Heart right ventricle (tissue), 16 donors: ENCODE measurements at places on chromosomes 2 and 18.
A peak's percentile ranks its signal among the peaks of the same experiment; 100 is the strongest.

DNA sequence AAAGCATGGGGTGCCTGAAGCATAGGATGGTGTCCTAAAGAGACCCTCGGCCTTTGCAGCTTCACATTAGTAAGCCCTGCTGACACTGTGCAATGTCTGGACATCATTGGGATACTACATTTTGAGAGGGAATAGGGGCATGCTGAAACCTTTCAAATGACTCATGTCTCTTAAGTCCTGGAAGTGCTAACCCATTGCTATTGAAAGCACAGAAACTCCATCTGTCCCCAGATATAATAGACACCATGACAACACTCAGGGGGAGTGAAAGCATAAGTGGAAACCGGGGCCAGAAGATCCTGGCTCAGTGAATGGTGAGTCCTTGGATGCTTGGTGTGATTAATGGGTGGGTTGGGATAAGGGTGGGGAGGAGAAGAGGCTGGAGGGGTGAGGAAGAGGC is 595.5 kb upstream of the ID2 start:
- H3K4me3 ChIP-seq: no peak overlapping the region
- DNase-seq: no peak
- H3K36me3 ChIP-seq: no peaks in the 10 kb centered on the region
- H3K4me1 ChIP-seq: peaks cover 5% of the 10 kb centered on the region
- peaks cover 5% of the 10 kb centered on the region for H3K27me3 ChIP-seq

GRCh38 chr2:26612522-26613240 is 28.5 kb downstream of the CIB4 start:
- no peaks in the 10 kb centered on the region for H3K36me3 ChIP-seq
- no peak overlapping the region for H3K27ac ChIP-seq
- peaks cover 18% of the 10 kb centered on the region for H3K27me3 ChIP-seq
- H3K4me3 ChIP-seq: no peak overlapping the region
- H3K4me1 ChIP-seq: peaks cover 15% of the 10 kb centered on the region

DNA sequence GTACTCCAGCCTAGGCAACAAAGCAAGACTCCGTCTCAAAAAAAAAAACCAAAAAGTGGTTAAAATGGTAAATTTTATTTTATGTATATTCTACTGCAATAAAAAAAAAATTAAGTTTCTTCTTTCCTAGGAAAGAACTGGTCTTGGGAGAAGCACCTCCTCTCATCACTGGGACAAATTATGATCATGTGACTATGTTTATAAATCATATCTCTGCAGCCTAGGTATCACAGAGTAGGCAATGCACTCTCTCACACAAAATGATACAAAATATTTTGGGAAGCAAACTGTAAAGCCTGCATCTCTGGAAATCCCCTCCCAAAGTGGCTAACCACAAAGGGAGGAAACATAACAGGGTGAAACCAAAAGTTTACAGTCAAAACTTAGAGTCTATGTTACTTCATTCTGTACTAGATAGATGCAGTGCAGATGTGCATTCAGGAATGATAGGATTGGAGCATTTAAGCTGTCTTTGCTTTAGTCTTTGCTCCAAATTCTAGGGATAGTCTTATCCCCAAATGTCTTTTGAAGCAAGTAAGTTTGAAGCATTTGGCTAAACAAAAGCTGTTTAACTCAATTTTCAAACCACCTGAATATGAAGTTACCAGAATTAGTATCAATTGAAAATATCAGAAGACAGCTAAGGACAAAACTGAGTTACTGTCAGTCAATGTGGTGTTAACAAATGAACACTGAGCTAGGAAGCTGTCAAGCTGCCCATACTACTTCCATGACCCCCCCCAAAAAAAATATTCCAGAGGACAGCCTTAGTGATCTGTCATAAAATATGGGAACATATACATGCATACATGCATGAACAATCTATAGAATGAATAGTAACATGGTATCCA is 21.1 kb upstream of the MALT1 start:
- H3K27ac ChIP-seq: peak overlapping the region; percentile 12
- no peaks in the 10 kb centered on the region for H3K36me3 ChIP-seq
- H3K4me3 ChIP-seq: no peak overlapping the region
- H3K27me3 ChIP-seq: no peaks in the 10 kb centered on the region

DNA sequence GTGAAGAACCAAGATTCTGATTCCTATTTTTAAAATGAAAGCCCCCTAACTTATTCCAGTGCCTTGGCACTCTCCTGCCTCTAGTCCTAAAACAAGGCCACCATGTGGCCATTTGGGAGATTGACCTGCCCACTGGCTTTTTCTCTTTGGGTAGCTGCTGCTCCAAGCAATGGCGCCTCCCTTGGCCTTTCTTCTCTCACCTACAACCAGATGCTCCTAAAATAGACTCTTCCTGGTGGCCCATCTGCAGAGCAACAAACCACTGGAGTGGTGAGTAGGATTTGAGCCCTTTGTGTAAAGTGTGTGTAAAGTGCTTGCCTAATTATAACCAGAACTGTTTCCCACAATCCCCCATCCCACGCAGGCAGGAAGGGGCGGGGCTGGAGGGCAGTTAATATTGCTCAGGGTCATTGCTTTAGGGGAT is 114.2 kb downstream of the FHOD3 start:
- no peaks in the 10 kb centered on the region for H3K36me3 ChIP-seq
- DNase-seq: no peak
- H3K27ac ChIP-seq: peak overlapping the region; percentile 25
- no peaks in the 10 kb centered on the region for H3K27me3 ChIP-seq
- H3K4me1 ChIP-seq: peaks cover 29% of the 10 kb centered on the region

GRCh38 chr2:14750433-14750832 is 117.9 kb downstream of the LRATD1 start:
- no peaks in the 10 kb centered on the region for H3K36me3 ChIP-seq
- no peak for DNase-seq
- no peaks in the 10 kb centered on the region for H3K27me3 ChIP-seq
- no peak overlapping the region for H3K4me3 ChIP-seq
- H3K4me1 ChIP-seq: no peaks in the 10 kb centered on the region

DNA sequence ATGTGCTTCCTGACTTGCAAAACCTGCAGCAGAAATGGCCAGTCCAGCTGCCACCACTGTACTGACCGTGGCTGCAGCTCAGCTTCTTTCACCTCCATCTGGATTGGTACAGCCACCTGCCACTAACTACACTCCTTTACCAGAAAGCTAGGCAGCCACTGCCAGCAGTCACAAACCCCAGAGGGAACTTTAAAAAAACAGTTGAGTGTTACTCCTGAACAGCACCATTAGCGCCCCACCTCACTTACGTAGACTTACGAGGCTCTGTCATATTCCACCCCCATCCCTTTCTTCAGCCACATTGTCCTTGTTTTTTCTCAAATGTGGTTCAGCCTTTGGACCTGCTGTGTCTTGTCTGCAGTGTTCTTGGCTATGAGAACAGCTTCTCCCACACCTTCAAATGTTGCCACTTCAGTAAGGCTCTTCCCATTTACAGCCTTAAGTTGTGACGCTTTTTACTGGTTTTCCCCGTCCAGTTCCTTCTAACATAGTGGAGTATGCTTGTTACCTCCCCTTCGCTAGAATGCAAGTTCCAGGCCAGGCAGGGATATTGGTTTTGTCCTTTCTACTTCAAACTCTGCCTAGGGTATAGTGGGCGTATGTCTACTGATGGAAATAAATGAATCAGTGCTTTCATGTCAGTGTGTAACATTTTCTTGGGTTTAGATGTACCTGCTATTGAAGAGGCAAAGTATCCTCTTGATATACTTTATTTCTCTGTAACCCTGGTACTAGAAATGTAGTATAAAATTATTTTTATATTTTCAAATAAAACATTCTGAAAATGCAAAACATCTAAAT is 17.0 kb downstream of the HNRNPA3 start:
- H3K4me1 ChIP-seq: no peaks in the 10 kb centered on the region
- H3K27me3 ChIP-seq: no peaks in the 10 kb centered on the region
- H3K36me3 ChIP-seq: peaks cover 95% of the 10 kb centered on the region
- no peak for DNase-seq
- H3K4me3 ChIP-seq: no peak overlapping the region
- no peak overlapping the region for H3K27ac ChIP-seq

DNA sequence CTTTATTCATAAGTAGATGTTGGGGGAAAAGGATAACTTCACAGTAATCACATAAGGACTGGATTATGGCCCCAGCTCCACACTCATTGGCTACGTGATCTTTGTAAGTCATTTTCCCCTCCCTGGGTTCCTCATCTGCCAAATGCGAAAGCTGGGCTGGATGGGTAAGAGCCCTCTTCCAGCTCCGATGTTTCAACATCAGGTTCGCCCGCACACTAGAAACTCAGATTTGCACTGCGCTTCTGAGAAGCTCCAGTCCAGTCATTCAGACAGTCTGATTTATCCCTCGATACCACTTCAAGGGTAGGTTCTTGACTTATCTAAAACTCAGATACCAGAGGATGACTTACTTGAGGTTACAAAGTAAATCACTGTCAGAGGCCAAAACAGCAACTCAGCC is 31.0 kb upstream of the RMDN2 start:
- no peak overlapping the region for H3K4me3 ChIP-seq
- no peaks in the 10 kb centered on the region for H3K27me3 ChIP-seq
- DNase-seq: no peak
- H3K27ac ChIP-seq: no peak overlapping the region
- no peaks in the 10 kb centered on the region for H3K36me3 ChIP-seq

GRCh38 chr2:120819720-120820210 is 84.1 kb downstream of the GLI2 start:
- H3K36me3 ChIP-seq: no peaks in the 10 kb centered on the region
- no peaks in the 10 kb centered on the region for H3K4me1 ChIP-seq
- DNase-seq: no peak
- peak overlapping the region; percentile 51 for H3K27ac ChIP-seq
- no peak overlapping the region for H3K4me3 ChIP-seq

- DNase-seq: no peak
- no peak overlapping the region for H3K4me3 ChIP-seq
- H3K4me1 ChIP-seq: no peaks in the 10 kb centered on the region
- H3K36me3 ChIP-seq: no peaks in the 10 kb centered on the region
These were observed 12.1 kb upstream of the AMER3 start for GRCh38 chr2:130743278-130743677.

DNA sequence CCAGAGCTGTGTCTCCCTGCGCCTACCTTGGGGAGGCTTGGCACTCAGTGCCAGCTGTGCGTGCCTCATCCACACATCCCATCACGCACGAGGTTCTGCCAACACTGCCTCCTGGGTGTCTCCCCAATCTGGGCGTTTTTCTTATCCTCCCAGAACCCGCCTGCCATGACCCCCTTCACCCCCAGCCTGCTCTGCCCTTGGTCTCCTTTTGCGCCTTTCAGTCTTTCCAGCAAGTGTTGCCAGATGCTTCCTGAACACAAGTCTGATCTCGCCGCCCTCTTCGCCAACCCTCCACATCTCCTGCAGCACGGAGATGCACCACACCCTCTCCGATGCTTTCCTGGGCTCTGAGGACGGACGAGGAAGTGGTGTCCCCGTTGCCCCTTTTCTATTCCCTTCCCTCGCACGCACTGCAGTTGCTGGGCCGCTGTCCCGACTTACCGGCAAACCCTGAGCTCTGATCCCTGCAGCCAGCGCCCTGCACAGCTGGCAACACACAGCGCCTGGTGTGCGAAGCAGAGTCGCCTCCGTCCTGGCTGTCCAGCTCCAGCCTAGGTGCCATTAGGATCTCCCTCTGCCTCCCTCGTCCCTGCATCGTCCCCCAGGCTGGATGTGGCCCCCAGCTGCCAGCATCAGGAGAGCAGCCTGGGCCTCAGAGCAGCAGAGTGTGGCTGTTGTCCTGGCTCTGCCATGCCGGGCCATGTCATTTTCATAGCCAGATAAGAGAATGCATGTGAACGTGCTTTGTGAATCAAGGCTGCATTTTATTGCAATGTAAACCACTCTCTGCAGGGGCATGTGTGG is 22.6 kb upstream of the ALLC start:
- no peak for DNase-seq
- H3K27me3 ChIP-seq: no peaks in the 10 kb centered on the region
- H3K4me3 ChIP-seq: no peak overlapping the region
- H3K36me3 ChIP-seq: no peaks in the 10 kb centered on the region
- H3K4me1 ChIP-seq: no peaks in the 10 kb centered on the region
- no peak overlapping the region for H3K27ac ChIP-seq

DNA sequence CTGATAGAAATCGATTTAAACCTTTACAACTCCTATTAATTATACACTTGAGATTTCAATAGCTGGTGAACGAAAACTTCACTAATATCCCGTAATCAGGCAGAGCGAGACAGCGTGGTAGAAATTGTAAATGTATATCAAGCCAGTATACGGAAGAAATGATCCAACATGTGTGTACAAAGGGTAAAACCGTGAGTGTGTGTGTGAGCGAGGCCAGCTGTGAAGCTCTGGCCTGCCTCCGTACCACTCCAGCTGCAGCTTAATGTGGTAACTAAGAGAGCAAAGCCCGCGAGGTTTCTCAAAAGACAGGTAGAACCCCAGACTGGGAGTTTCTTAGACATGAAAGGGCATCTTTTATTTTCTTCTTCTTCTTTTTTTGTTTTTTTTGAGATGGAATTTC is 52.3 kb upstream of the ZNF516 start:
- H3K4me1 ChIP-seq: peaks cover 22% of the 10 kb centered on the region
- H3K4me3 ChIP-seq: no peak overlapping the region
- H3K36me3 ChIP-seq: no peaks in the 10 kb centered on the region
- H3K27me3 ChIP-seq: no peaks in the 10 kb centered on the region
- no peak for DNase-seq
- no peak overlapping the region for H3K27ac ChIP-seq

DNA sequence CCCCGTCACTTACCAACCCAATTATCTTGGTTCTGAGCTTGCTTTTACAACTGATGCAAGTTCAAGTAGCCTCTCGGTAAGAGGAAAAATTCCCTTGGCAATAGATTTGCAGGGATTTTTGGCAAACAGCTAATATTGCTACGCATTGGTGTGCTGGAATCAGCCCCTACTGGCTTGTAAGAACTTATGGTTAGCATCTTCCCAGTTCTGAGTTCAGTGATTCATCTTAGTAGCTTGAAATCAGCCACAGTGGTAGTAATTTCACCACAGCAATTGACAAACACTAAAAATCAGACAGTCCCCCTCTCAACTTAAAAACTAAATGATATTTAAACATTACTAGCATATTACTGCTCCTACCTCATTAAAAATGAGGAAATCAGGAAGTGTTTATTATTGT is 5.9 kb upstream of the RAX start:
- peaks cover 88% of the 10 kb centered on the region for H3K27me3 ChIP-seq
- H3K27ac ChIP-seq: no peak overlapping the region
- no peak overlapping the region for H3K4me3 ChIP-seq
- no peak for DNase-seq
- H3K4me1 ChIP-seq: no peaks in the 10 kb centered on the region

DNA sequence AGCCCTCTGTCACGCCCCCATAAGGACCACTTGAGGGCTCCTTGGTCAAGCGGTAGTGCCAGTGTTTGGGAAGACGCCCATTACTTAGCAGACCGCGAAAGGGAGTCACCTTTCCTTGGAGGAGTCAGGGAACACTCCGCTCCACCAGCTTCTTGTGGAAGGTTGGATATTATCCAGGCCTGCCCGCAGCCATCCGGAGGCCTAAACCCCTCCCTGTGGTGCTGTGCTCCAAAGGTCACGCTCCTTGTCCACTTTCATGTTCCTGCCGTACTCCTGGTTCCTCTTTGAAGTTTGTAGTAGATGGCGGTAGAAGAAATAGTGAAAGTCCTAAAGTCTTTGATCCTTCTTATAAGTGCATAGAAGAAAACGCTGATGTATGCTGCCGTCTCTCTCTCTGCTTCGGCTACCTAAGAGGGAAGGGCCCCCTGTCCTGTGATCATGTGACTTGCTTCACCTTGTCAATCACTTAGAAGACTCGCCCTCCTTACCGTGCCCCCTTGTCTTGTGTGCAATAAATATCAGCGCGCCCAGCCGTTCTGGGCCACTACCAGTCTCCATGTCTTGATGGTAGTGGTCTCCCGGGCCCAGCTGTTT is 1.7 kb upstream of the CATIP start:
- no peak for DNase-seq
- H3K27ac ChIP-seq: no peak overlapping the region
